Lung microvascular endothelial cell (primary cell): ENCODE measurements at places on chromosomes 16 and 17.

GRCh38 chr17:21014498-21014897 lies 28.3 kb downstream of the USP22 start:
- DNase-seq = no peak

DNA sequence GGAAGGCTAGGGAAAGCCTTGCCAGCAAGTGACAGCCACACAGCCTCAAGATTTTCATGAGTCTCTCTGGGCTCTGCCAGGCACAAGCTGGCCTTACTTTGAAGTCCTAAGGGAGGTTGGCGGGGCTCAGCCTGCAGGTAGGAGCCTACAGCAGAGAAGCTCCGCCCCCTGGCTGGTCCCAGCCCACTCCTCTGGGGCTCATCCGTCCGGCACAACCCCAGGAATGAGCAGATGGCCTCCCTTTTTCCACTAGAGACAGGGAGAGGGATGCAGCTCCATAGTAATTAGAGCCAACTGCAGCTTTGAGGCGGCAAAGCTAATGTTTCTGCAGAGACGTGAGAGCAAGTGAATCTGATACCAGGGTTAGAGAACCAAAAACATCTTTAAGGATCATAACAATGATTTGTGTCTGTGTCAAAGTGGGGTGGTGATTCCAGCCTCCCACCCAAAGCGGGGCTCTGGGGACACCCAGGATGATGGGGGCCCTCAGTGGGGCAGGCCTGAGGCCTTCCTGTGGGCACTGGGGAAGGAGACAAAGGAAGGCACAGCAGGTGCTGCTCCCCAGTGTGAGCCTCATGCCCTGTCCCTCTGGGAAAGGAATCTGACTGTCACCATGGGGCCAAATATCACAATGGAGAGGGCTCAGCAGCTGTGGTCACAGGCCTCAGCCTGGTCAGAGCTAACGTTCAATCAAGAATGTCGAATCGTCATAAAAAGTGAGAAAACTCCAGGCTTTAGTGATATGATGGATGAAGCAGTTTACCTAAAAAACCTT lies 61.5 kb downstream of the RBFOX3 start:
- no peak for DNase-seq

- DNase-seq = peak; percentile 44
Measured at GRCh38 chr16:82987767-82988166, 361.0 kb downstream of the CDH13 start.

- DNase-seq = no peak
Measured at GRCh38 chr16:84826558-84826941, 6.8 kb downstream of the CRISPLD2 start.

DNA sequence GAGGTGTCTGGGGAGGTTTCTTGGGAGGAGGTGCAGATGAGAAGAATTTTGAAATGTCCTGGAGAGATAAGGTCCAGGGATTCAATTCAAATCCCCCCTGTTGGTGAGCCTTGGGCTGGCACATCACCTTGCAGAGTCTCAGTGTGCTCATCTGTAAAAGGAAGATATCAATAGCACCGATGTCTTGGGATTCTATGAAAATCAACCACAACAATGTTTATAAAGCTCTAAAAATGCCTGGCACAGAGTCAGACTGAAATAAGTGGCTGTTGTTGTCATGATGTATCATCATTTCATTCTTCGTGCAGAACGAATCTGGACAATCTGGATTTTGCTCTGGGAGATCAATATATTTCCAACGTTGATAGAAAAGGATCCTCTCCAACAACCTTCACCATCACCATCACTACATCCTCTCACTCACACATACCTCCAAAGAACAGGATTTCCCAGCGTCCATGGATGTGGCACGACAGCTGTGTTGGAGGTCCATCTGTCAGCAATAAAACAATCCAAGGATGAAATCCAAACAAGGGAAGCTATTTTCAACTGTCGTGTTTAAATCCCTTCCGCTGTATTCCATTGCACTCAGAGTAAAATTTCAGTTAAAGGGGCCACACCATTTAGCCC lies 393.7 kb upstream of the DYNLRB2 start:
- no peak for DNase-seq

DNA sequence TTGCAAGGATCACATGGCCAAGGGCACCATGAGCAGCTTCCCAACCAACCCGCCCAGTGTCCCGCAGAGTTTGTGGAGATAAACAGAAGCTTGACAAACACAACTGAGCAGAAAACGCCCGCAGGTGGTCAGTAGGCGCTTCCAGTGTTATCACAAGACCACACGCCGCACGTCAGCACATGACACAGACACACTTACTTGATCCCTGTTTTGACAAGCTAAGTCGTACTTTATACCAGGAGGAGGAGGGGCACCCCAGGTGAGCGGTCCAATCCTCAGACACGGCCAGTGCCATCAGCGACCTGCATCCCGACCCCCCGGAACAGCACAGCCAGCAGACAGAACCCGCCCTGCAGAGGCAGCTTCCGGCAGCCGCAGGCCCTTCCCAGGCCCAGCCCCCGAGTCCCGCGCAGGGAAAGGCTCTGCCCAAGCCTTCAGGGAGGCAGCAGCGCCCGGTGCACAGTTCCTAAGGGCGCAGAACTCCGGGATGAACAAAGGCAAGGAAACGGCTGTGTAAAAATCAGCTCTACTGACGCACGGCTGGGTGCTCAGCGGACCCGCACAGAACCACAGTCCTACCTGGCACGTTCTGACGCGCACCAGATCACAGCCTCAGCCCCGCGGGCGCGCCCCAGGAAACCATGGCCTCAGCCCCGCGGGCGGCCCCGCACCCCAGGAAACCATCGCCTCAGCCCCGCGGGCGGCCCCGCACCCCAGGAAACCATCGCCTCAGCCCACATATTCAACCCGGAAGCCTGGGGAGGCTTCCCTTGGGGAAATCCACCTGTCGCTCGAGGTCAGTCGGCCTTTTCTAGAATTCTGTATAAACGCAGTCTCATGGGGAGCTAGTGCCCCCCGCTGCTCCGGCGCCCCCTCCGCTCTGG lies 27.8 kb downstream of the AXIN1 start:
- DNase-seq = peak; percentile 25

GRCh38 chr16:85569615-85570212 lies 43.4 kb upstream of the GSE1 start:
- DNase-seq = no peak

DNA sequence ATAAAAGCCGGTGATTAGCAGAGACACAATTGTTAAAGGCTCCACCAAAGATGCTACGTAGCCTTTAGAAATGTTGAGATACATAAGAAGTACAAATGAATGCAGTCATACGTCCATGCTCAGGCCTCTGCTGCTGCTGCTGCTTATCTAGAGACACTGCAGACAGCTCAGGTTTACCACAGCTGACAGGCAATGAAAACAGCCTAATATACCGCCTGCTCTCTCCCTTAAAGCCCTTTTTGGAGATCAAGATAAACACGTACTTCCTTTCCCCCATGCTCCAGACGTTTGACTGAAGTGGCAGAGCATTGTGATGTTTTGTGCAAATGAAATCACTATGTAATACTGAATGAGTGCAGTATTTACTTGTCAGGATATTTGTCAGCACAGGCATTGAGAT lies 185.3 kb downstream of the AATF start:
- peak; percentile 22 for DNase-seq

- DNase-seq = no peak
Measured at GRCh38 chr16:31250782-31251384, 8.9 kb upstream of the ITGAM start.

- DNase-seq = peak; percentile 92
Measured at GRCh38 chr17:64171041-64171440, 41.1 kb upstream of the ERN1 start.

DNA sequence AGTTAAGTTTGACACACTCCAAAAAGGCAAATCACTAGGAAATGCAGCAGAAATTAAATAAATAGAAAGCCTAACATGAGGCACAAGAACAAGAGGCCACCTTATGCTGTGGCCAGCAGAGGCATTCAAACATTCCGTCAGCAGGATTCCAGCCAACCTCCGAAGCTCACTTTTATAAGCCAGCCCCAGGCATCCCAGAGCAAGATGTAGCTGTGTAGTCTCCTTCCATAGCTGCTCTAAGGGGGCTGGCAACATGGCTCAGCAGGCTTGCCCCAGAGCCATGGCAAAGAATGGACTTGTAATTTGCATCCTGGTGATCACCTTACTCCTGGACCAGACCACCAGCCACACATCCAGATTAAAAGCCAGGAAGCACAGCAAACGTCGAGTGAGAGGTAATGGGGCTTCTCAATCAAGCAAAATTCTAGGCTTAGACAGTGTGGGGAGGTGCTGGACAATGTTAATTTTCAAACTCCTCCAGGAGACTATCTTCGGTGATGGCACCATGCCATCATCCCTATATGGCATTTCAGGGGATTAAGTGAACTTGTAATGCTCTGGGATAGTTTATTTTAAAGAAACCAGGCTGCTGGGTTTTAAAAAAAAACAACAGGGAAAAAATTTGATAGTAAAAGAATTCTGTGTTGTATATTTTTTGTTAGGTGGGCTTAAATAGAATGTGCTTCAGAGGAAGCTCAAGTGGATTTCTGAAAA lies at the start of gene CLEC3A:
TSS of gene CLEC3A (plus strand) at position 202 of the 714 bp plus-strand sequence. CDS start at position 281, 79 bp downstream.
- DNase-seq = no peak

- DNase-seq = no peak
Measured at GRCh38 chr16:72974142-72974769, 73.7 kb downstream of the ZFHX3 start.

GRCh38 chr16:19419698-19420075 lies 2.0 kb downstream of the TMC5 start:
- DNase-seq = no peak

DNA sequence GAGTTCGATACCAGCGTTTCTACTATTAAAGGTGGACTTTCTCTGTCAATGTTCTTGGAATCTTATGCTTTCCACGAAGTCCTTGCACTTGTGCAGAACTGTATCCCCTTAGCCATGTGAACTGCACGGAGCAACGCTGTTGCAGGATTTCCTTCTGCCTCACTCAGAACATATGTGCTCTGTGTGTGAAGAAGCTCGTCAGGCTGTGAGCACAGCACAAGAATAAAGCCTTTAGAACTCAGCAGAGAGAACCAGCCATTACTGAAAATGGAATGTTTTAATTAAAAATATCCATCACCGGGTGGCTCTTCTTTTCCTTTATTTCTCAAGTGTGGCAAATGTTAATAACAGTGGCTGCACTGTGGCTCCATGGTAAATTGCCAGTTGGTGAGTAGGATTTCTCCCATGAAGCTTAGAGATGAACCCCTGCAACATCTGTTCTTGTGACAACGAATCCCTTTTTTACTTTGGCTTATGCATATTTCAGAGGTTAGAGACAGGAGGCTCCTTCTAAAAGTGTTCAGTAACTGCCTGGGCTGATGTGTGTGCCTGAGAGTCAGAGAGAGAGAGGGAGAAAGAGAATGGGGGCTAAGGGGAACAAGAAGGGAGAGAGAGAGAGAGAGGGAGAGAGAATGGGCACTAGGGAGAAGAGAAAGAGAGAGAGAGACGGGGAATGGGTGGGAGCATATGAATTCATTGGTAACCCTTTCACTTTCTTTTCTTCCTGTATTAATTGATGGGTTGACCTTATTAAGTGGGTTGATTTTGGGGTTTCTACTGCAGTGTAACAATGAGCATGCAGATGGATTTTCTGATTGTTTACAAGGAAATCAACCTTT lies 50.0 kb downstream of the RPTOR start:
- DNase-seq = no peak

- no peak for DNase-seq
Measured at GRCh38 chr17:75531721-75532072, 6.2 kb downstream of the LLGL2 start.

DNA sequence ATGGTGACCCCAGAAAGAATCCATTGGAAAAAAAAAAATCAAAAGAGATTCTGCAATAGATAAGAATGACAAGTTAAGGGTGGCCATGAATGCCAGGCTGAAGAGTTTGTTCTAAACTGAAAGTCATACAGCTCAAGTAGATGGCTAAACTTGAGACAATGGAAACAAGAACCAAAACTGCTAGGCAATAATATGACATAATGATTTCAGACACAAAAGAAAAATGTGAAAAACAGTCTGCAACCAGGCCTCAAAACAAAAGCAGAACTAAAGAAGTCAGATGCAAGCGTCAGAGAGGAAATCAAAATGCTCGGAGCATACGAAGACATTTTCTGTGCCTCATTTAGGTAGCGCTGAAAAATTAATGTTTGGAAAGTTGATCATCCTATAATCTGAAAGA lies 54.4 kb upstream of the YPEL2 start:
- DNase-seq = no peak

DNA sequence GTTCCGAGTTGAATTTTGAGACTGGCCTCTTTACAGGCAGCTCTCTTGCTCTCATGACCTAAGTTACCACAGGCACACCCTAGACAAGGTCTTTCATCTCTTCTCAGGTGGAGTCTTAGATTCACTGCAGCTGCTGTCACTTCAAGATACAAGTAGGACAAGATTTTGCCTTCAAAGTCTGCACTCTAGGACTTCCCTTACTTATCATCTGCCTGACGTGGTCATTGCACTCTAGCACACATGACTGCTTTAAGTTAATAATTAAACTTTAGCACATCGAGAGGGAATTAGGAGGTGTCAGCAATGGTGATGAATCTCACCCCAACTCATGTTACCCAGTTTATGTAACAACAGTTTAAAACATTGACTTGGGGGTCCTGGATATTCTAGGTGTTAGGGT lies 25.6 kb downstream of the RNF135 start:
- no peak for DNase-seq

DNA sequence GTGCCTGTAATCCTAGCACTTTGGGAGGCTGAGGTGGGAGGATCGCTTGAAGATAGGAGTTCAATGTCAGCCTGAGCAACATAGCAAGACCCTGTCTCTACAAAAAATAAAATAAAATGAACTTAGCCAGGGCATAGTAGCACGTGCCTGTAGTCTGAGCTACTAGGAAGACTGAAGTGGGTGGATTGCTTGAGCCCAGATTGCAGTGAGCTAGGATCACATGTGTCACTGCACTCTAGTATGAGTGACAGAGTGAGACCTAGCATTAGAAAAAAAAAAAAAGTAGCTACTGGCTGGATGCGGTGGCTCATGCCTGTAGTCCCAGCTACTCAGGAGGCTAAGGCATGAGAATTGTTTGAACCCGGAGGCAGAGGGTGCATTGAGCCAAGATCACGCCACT lies 6.0 kb downstream of the ADAP2 start:
- no peak for DNase-seq

DNA sequence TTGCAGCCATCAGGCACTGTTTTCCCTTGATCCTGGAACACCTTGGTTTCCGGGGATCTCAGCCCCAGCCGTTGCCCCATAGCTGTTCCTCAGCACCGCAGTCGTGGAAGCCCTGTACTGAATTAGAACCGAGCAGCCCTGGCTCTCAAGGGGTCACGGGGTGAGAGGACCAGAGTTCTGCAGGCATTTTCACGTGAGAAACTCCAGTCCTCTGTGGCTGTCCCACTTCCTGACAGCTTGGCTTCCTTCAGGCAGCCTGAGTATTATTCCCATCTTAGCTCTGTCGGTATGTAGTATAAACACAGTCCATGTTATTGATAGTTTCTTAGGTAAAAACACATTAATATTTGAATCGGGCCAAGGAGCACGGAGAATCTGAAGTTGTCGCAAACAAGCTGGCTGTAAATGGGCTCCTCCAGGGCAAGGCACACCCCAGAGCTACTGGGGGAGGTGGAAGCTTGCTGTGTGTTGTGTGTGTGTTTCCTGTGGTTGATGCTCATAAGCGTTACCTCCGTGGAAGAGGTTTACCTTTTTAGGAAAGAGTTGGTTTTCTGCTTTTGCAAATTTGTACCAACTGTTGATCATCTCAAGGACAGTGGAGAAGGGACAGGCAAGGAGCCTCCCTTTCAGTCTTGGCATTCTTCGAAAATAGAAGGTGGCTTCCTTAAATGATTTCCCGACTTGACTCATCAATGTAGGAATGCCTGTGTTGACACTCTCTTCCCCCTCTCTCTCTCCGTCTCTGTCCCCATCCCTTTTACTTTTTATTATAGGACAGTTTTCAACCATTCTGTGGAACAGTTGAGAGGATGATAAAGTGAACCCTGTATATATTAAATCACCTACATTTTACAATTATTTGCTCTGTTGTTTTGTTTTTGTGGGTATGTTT lies 208.9 kb upstream of the CHMP6 start:
- no peak for DNase-seq
